Activated naive CD4-positive, alpha-beta T cell (primary cell): ENCODE measurements at places on chromosomes 1 and 21.

DNA sequence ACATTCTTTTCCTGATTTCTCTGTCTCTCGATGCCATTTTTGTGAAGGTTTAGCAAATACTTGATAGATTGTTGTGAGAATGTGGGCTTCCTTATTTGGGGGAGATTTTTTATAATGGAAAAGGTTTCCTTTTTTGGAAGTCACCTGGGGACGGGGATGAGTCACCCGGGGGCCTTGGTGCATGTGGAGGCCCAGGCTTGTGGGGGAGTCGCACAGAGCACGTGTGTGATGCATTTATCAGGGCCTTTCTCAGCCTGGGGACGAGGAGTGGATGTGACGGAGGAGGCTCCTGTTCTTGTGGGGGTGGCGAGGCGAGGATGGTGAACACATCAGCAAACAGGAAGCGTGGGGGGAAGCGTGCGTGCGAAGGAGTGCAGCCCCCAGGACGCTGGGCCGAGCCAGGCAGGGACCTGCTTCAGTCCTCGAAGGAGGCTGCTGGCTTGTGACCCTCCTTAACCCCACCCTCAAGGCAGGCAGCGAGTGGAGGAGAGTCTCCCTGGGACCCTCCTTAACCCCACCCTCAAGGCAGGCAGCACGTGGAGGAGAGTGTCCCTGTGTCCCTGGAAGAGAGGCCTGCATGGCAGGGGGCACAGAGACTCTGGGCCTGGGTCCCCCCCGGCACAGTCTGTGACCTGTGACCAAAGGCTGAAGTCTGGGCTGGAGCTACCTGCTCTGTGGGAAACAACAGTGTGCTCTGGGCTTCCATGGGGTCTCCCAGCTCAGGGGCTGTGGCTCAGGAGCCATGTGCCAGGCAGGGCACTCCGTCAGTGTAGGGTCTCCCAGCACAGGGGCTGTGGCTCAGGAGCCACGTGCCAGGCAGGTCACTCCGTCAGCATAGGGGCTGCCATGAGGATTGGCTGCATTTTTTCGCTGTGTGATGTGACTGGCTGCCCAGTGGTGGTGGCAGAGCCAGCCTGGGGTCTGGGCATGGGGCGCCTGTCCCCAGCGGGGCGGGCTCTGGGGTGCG, 57.2 kb downstream of the AGPAT3 start:
- peak; percentile 32 for DNase-seq

DNA sequence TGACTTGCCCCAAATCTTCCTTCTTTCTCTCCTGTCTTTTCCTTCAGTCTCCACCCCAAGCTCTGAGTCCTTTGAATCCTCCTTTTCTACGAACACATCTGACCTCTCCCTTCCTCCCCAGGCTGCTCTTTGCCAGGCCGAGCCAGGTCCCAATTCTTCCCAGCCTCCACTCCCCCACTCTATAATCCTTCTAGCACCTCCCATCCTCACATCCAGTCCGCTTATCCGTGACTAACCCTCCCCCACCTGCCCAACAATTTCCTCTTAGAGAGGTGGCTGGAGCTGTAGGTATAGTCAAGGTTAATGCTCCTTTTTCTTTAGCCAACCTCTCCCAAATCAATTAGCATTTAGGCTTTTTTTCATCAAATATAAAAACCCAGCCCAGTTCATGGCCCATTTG, 9.5 kb upstream of the HPDL start:
- no peak for DNase-seq

DNA sequence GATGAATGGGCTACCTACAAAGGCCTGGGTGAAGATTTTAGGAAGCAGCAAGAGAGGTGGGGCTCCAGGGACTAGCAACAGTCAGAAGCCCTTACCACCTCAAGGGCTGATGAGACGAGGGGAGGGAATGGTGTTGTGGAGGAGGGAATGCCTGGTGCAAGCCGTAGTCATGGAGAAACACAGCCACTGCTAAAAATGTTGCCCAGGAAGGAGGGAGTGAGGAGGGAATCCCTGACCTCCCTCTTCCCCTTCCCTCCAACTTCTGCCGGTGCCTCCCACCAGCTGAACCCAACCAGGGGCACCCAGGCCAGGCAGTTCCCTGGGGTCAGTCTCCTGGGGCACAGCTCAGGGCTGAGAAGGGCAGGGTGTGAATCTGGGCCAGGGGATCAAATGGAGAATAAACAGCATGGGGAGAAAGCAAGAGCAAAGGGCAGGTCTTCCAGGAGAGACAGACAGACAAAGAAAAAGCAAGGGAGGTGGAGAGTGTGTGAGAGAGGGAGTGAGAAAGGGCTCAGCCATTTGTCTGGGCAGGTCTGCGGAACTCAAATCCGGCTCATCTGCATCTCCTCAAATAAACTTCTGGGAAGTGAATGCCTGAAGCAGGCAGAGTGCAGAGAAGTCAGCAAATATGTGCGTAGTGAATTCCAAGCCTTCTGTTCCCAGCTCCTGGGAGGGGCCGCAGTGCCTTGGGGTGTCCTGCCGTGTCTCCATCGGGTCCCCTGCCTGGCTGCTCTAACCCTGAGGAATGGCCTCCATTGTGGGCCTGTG, 27.1 kb upstream of the POU3F1 start:
- DNase-seq, result no peak

DNA sequence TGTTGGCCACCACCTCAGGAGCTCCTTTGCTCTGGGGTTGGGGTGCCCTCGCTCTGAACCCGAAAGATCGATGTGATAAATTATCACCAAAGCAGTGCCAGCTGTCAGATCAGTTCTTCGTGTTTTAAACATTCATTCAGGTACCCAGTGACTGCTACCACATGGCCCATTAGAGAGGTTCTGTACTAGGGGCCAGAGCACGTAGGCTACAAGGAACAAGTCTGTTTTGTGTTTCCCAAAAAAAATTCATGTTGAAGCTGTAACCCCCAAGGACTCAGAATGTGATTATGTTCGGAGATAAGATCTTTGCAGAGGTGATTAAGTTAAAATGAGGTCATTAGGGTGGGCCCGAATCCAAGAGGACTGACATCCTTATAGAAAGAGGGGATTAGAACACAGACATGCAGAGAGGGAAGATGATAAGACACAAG, 526.9 kb downstream of the NPHP4 start:
- DNase-seq, result no peak

GRCh38 chr1:56123826-56124225, 455.5 kb downstream of the PLPP3 start:
- no peak for DNase-seq
